ENCODE measurements at places on chromosomes 1 and 21.

GRCh38 chr1:244207042-244207934 lies 156.2 kb downstream of the ZBTB18 start:
- no peak for DNase-seq

DNA sequence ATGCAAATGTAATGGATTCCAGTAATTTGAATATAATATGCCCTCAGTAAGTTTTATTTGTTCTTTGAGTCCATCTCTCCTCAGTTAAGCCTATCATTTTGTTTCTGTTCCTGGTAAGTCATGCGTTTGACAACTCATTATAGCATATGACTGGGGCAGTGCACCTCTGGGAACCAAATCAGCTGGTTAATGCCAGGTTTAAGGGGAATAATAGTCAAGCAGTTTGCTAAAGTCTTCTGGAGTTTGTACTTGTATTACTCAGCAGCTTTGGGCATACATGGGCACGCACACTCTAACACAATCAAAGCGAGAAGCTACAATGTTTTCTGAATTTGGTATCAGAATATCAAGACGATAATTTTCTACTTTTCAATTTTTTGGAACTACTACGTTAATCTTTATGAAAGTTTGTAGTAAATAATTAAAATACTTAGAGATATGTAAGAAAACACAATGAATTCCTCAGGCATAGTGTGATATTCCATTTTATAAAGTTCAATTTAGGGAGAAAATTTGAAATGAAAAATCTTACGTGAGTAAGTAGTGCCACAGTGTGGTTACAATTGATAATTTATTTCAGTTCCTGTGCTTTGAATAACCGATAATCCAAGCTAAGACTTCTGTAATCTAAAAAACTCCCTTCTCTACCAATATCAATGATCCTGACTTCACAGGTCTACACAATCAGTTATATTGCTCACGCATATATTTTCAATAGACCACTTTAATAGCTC lies 43.8 kb upstream of the KCTD3 start:
- no peak for DNase-seq

DNA sequence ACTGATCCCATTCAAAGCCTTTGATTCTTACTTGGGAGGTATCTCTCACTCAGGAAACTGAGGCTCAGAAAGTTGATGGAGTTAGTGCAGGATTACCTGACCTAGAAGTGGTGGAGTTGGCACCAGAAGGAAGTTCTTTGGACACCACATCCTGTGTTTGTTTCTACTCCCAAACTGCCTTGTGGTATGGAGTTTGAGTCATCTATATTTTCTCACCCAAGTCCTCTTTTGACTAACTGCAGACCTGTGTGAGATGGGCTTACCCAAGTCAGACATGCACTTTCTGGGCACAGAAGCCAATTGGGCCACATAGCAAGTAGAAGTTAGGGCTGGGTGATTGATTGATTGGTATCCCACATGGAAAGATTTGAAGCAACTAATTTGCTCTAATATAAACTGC lies 36.1 kb downstream of the FGGY start:
- no peak for DNase-seq

- no peak for DNase-seq
Observed at GRCh38 chr1:9763914-9764313, 59.9 kb downstream of the CLSTN1 start.

GRCh38 chr1:31828341-31828740 lies 12.5 kb upstream of the SPOCD1 start:
- DNase-seq = no peak

DNA sequence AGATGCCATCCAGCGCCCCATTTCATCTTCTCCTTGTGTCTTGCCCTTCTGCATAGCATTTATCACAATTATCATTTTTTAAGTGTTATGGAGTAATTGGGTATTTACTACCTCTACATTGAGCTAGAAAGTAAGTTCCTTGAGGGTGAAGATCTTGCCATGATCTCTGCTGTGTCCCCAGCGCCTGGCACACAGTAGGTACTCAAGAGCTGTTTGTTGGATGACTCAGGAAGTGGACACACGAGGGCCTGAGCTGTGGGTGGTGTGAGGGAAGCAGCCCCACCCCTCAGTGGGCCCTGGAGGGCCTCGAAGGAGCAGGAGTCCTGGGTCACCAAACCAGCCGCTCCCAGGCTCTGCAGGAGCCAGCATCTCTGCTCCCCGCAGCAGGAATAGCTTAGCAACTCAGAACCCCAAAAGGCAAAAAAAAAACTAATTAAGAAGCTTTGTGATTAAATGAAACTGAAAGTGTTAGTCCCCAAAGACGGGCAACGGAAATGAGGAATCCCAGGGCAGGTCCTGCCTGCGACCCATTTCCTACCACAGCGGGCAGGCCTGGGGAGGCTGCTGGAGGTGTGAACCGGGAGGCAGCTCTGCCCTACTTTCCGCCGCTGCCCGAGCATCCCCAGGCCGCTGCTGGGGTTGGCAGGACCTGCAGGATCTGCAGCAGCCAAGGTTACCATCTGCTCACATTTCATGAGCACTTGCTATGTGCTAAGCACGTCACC lies 87.7 kb downstream of the LACTBL1 start:
- no peak for DNase-seq

DNA sequence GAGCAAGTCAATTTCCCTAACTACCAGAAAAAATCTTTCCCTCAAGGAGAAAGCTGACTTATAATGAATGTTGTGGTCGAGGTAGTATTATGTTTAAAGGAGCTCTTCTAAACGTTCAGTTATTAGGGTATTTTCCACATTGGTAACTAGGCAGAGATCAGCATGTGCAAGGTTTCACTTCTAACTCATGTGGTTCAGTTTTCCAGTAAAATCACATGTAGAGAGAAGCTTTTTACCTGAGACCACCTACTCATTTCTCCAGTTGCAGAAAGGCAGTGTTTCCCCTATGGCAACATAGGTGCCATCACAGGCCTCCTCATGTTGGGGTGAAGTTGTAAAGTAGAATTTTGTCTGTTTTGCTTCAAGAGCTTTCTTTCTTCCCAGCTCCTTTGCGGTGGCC lies 23.7 kb downstream of the IL23R start:
- DNase-seq = no peak

GRCh38 chr1:51605961-51606723 lies 10.8 kb upstream of the OSBPL9 start:
- DNase-seq = no peak

DNA sequence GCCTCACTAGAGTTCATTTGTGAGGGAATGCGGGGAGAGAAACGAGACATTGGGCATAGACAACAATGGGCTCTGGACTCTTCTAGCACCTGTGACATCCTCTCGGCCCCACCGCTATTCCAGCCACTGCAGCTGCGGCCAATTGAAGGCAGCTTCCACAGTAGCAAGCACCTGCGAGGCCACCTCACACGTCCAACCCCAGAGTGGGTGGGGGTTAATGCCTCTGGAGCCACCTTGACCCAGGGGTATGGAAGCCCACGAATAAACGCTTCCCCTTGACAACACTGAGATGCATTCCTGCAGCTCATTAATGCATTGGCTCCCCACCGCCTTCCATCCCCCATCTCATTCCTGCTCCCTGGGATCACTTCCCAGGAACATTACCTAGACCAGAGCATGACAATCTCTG lies 104.4 kb downstream of the GLIS1 start:
- DNase-seq = peak; percentile 74

DNA sequence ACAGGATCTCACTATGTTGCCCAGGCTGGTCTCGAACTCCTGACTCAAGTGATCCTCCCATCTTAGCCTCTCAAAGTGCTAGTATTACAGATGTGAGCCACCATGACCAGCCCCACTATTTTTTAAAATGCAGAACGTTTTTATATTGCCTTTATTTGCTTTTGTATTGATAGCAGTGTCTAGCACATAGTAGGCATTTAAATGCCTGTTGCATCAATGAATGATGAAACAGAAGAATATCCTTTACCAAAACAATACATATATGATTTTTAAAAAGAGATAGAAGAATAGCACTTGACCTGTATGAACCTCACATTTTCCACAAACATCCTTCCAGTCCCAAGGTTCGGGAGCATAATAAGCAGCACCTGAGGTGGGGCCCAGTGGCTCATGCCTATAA lies 16.5 kb upstream of the FRRS1 start:
- no peak for DNase-seq

DNA sequence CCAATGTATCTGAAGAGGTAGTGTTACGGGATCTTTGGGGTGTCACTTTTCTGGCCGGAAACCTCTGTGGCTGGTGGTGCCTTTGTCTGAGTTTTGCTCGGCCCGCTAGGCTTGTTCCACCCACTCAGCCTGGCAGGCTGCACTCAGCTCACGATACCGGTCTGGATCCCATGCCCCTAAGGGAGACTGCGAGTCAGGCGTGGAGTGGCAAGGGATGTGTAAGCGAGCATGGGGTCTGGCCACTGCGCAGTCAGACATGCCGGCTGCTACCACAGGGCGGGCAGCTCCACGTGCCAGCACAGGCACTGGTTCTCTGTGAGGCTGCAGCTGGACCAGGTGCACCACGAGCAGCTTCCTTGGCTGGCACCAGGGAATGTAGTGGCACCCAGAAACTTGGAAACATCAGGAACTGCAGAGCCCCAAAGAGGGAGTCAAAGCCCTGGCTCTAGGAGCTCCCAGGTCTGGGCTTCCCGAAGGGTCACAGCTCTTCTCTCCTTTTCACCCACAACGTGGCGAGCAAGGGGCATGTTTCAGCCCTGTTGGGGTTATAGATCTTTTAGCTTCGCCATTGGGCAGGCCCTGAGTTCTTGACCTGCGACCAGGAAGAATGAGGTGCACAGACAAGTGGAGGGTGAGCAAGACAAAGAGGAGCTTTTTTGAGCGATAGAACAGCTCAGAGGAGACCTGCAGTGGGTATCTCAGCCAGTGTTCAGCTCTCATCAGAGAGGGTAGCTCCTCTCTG lies 23.8 kb upstream of the LRRC8C start:
- no peak for DNase-seq

- no peak for DNase-seq
Observed at GRCh38 chr1:160570840-160571239, 8.5 kb downstream of the CD84 start.

- no peak for DNase-seq
Observed at GRCh38 chr1:211336161-211336560, 9.5 kb downstream of the TRAF5 start.

GRCh38 chr1:157878059-157878458 lies 36.5 kb upstream of the CD5L start:
- peak; percentile 57 for DNase-seq

- no peak for DNase-seq
Observed at GRCh38 chr1:241849345-241849695, 1.3 kb downstream of the EXO1 start.

DNA sequence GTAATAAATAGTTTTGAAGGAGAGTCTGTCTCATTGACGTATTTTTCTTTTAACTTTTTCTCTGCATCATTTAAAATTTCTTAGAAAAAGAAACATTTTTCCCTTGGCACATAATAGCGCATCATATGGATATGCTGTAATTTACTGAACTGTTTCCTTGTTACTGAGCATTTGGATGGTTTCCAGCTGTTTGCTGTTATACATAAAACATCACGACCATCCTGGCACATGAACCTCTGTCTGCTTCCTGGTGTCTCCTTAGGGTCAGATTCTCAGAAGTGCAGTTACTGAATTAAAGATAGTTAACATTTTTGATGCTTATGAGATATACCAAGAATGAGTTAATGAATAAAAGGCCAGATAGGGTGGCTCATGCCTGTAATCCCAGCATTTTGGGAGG lies 67.2 kb downstream of the BACE2 start:
- DNase-seq = no peak

Measured in NT2/D1 (cell line).